ENCODE measurements at places on chromosomes 7 and 10. TPM values are rescaled to one million over a fixed set of nuclear protein-coding genes. Genes with fewer than 3 reads are reported as not detected.

- H3K4me1 ChIP-seq: no peaks in the 10 kb centered on the region
- H3K36me3 ChIP-seq: no peaks in the 10 kb centered on the region
- no peak overlapping the region for H3K27ac ChIP-seq
- no peak for DNase-seq
- no peaks in the 10 kb centered on the region for H3K27me3 ChIP-seq
Measured at GRCh38 chr10:59611048-59611447, 98.6 kb downstream of the SLC16A9 start.

- no peak for DNase-seq
- no peaks in the 10 kb centered on the region for H3K4me1 ChIP-seq
- H3K36me3 ChIP-seq: no peaks in the 10 kb centered on the region
- no peak overlapping the region for H3K4me3 ChIP-seq
- no peak overlapping the region for H3K27ac ChIP-seq
- peaks cover 5% of the 10 kb centered on the region for H3K27me3 ChIP-seq
Measured at GRCh38 chr10:122669842-122670241, 29.8 kb downstream of the C10orf120 start.

GRCh38 chr7:26179826-26180497 lies 20.6 kb downstream of the HNRNPA2B1 start:
- H3K4me1 ChIP-seq: no peaks in the 10 kb centered on the region
- no peak overlapping the region for H3K4me3 ChIP-seq
- DNase-seq: no peak
- no peaks in the 10 kb centered on the region for H3K27me3 ChIP-seq
- no peaks in the 10 kb centered on the region for H3K36me3 ChIP-seq

GRCh38 chr10:74917481-74918077 lies 91.2 kb downstream of the KAT6B start:
- H3K4me1 ChIP-seq: peaks cover 3% of the 10 kb centered on the region
- no peaks in the 10 kb centered on the region for H3K27me3 ChIP-seq
- no peak for DNase-seq
- H3K36me3 ChIP-seq: no peaks in the 10 kb centered on the region
- H3K4me3 ChIP-seq: no peak overlapping the region

- no peaks in the 10 kb centered on the region for H3K4me1 ChIP-seq
- H3K36me3 ChIP-seq: no peaks in the 10 kb centered on the region
- no peak for DNase-seq
- no peaks in the 10 kb centered on the region for H3K27me3 ChIP-seq
- no peak overlapping the region for H3K4me3 ChIP-seq
Measured at GRCh38 chr10:86261470-86261869, 105.1 kb downstream of the GRID1 start.

DNA sequence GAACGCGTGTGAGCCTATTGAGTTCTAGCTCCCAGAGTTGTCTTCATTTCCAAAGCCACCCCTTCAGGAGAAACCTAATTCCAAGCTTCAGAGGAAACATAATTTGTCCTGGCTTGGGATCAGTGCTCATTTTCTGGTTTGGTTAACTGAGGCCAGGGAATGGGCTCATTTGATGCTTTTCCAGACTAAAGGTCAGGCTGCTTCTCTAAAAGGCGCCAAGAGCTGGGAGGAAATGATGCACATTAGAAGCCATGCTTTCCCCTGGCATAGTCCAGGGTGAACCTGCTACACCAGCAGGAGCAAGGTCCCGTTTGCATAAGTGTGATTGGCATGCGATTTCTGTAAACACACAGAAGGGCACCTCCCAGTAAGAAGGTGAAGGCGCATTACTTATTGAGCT lies 435.0 kb downstream of the GALNT17 start:
- no peaks in the 10 kb centered on the region for H3K36me3 ChIP-seq
- no peaks in the 10 kb centered on the region for H3K4me1 ChIP-seq
- no peaks in the 10 kb centered on the region for H3K27me3 ChIP-seq
- no peak for DNase-seq

GRCh38 chr7:48426331-48426965 lies 255.2 kb downstream of the ABCA13 start:
- no peak for DNase-seq
- no peaks in the 10 kb centered on the region for H3K4me1 ChIP-seq
- no peak overlapping the region for H3K27ac ChIP-seq
- no peak overlapping the region for H3K4me3 ChIP-seq

DNA sequence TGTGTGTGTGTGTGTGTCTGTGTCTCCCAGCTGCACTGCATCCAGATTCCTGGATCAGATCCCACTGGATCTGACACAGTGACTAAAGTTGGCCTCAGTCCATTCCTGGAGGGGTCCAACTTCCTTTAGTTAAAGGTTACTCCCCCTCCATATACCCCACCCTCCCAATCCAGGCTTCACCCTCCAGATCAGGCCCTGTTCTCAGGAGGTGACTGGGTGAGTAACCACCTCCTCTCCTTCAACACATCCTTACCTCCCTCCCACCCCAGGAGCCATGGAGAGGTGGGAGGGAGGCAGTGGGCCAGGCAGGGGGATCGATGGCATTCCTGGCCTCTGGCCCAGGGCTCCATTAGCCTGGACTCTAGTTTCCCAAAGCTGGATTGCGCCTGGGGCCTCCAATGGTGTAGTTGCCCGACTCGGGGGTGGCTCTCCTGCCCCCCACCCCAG lies 11.3 kb downstream of the KCNIP2 start:
- no peaks in the 10 kb centered on the region for H3K36me3 ChIP-seq
- H3K4me3 ChIP-seq: no peak overlapping the region
- peak; percentile 87 for DNase-seq
- H3K27ac ChIP-seq: no peak overlapping the region
- H3K27me3 ChIP-seq: no peaks in the 10 kb centered on the region
- H3K4me1 ChIP-seq: peaks cover 18% of the 10 kb centered on the region

Gene JAZF1
- total RNA-seq: 14.6 TPM

Gene SYT15
- total RNA-seq: 24.8 TPM

Gene FKBP6
- not detected for total RNA-seq

Gene NKX2-3
- total RNA-seq: not detected

Gene CYP3A4
- total RNA-seq: 0.37 TPM

Gene SHH
- 4.1 TPM for total RNA-seq

Gene CALHM3
- total RNA-seq: not detected

Gene TIMM23B
- 21.7 TPM for total RNA-seq
